ENCODE measurements at places on chromosomes 5 and 9. TPM values are rescaled to one million over a fixed set of nuclear protein-coding genes. Genes with fewer than 3 reads are reported as not detected.

GRCh38 chr5:121138495-121138907 lies 674.4 kb downstream of the PRR16 start:
- DNase-seq = no peak

DNA sequence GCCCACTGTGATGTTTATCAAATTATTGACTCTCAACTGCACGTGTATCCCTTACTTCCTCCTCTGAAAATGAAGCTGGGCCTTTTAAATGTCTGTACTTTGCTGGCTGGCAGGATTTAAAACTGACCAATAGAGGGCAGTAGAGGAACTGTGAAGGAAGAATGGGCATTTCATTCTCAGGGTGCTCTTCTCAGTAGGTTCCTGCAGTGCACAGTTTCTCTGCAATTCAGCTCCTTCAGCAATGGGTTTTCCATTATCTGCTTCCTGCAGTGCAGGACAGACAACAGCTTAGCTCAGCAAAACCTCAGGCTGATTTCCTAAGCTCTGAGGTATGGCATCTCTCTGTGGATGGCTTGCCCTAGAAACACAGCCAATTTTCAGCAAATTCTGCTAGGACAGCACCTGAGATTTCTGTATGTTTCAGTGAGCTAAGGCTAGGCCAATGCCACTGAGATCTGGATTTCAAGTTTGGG lies 298.4 kb upstream of the PRDM9 start:
- no peak for DNase-seq

GRCh38 chr9:35616681-35617459 lies 1.3 kb downstream of the CD72 start:
- peak; percentile 81 for DNase-seq

TMC1 gene
- total RNA-seq = not detected

- no peak for DNase-seq
Observed at GRCh38 chr5:76000582-76000981, 82.6 kb upstream of the SV2C start.

- DNase-seq = peak; percentile 71
Observed at GRCh38 chr5:148949841-148950470, 112.9 kb downstream of the SH3TC2 start.

DNA sequence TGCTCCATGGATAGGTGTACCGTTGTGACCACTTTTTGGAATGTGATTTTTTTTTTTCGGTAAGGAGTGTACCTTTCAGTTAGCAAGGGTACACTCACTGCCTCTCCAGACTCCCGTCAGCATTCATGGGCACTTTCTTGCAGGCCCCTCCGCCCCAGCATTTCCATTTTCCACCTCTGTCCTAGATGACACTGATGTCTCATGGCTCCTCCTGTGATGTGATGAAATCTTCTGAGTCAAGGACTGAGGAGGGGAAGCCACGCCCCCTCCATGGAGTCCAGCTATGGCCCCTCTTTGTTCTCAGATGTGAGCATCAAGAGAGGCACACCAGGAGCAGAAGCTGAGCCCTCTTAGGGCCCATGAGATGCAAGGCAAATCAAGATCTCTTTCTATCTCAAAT lies 61.8 kb downstream of the CTSL start:
- no peak for DNase-seq

GRCh38 chr5:50898966-50899365 lies 232.5 kb downstream of the PARP8 start:
- DNase-seq = no peak

DNA sequence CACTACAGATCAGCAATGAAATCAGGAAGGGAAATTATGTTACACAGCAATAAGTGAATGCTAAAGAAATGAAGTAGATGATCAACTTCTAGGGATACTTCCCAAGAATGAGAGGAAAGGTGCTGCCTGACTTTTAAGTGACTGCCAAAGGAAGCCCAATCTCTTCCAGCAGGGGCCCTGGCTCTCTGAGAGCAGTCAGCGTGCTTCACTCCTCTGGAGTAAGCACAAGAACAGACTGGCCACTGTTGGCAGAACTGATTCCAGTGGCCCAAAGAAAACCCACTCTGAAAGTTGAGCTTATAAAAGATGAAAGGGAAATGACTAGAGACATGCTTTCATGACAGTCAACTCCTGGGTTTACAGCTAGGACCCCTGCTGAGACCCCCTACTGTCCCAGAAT lies 41.8 kb downstream of the MTMR12 start:
- no peak for DNase-seq

DNA sequence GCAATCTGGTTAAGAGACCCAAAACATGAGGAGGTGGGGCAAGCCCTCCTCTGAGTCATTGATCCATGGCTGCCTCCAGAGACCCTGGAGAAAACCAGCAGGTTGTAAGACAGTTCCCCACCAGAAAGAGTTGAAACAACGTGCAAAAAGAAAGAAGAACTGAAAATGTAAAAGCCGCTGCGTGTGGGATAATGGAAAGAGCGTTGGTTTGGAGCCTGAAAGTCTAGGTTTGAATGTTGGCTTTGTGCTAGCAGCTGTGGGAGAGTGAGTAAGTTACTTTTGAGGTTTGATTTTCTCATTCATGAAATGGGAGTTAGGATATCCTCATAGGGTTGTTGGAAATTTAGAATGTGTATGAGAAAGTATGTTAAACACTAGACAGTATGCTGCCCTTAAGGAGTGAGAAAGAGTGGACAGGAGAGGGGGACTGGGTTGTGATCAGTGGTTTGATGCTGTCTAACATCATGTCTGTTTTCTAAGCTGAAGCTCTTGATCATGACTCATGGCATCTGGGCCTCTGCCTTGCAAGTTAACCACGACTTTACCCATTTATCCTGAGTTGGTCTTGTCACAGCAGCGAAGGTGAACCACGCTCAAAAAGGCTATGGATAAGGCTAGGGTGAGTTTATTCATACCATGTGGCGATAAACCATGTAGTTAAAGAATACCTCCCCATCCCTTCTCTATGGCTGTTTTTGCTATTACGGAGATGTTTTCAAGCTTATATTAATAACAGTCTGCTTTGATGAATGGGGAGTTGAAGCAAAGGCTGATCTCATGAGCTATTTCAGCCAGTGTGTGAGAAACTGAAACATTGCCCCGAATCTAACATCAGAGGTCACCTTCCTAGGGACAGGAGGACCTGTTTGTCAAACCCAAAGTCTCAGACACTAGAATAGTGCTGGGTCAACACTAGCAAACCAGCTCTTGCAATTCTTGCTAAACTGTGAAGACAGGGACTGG lies 41.3 kb downstream of the ZNF366 start:
- no peak for DNase-seq

NUTM2G gene
- not detected for total RNA-seq

GRCh38 chr9:119836036-119836435 lies 466.8 kb upstream of the BRINP1 start:
- no peak for DNase-seq

RAPGEF1 gene
- 156 TPM for total RNA-seq

DNA sequence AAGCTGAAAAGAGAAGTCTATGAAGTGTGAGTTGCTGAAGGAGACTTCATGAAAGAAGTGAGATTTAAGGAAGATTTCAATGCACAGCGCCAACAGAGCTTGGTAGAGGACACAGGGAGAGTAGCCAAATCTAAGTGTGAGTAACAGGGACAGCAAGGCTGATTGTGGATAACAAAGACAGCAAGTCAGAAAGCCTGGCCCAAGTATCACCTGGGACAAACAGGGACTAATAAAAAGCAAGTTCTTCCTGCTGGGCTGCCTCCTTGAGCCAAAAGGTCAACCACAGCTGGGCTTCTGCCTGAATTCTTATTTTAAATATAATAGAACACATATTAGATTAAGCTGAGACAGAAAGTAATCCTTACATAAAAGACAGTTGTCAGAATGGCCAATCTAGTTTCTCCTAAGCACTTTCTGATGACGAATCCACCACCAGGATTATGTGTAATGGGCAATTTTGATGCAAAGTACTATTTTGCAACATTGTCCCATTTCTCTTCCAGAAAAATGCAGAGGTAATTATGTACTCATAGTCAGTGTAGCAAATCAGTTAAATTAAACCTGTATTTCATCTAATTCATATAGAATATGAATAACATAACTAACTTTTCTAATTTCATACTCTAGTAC lies 73.8 kb downstream of the MAPKAP1 start:
- DNase-seq = no peak

GRCh38 chr5:174311531-174312269 lies 266.2 kb downstream of the NSG2 start:
- peak; percentile 86 for DNase-seq

GRCh38 chr9:91241909-91242308 lies 119.8 kb downstream of the AUH start:
- DNase-seq = no peak

DNA sequence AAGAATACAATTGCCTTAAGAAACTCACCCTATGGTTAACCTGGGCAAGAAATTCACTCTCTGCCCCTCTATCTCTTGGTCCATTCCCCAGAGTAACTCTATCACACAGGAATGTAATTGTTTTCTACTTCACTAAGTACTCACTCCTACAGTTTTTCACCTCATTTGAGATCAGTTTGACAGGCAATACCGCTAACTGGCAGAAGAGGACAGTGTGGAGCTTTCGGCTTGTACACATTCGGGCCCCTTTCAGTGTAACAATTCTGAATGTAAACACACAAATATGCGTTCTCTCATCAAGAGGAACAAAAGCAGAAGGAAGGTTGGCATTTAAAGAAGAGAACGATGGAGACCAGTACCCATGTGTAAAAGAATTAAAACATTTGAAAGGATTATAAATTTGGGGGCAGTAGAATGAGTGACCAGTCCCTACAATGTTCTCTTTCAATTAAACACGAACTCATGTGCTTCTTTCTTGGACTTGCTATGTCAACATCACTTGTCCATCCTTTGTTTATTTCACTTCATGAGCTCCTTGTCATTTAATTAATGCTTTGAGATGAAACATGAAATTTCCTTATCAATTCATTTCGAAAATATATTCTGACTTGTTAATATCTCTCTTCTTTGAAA lies 188.5 kb upstream of the GRAMD2B start:
- DNase-seq = no peak

PIP5KL1 gene
- total RNA-seq = not detected

CER1 gene
- not detected for total RNA-seq

DNA sequence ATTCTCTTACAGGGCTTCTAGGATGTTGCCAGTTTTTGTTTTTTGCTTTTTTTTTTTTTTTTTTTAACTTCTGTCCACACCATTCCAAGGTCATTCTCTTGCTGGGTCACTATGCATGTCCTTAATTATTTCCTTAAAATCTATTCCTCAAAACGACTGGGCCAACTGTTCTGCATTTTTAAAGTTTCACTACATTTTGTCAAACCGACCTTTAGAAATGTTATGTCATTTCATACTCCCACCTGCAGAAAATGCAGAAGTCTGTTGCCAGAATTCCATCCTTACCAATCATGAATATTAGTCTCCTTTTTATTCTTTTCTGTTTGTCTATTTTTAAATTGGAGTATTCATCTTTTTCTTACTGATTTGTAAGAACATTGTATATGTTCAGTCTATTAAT lies 295.5 kb downstream of the ZSWIM6 start:
- DNase-seq = no peak

KCNMB1 gene
- total RNA-seq = 0.47 TPM

DNA sequence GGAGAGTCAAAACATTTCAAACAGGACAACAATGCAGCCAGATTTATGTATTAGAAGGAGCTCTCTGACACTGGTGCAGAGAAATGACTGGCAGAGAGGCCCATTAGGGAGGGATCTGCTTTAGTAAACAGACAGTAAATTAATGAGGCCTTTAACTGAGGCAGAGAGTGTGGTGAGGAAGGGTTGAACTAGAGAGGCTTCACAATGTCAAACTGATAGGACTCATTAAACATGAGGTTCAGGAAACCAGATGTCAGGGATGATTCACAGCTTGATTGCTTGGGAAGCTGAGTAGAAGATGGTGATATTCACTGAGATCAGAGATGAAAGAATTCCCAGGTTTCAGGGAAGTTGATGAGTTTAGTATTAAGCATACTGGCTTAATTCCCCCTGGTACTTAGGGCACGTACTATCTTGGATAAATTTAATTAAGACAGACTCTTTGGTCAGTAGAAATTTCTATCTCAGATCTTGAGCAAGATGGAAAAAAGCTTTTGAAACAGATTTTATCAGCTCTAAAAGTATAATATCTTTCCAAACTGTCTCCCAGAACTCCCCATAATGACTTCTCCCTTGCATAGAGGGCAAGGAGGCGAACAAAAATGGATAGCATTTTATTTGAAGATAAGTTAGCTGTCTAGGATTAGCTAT lies 8.6 kb upstream of the MUSK start:
- DNase-seq = no peak

DNA sequence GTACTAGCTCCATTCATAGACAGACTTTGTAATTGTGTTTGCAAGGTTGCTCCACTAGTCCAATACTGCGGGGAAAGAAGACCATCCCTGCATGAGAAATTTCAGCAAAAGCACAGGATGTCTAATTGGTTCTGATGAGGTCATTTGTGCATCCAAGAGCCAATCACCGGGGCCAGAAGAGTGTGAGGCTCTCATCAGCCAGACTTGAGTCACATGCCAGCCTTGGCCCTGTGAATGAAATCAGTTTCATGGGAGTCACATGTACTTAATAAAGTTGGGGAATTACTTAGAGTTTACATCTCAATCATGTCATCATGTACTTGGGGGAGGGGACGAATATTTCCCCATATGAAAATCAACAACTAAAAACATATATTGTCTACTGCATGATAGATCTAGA lies 1236.0 kb downstream of the MAT2B start:
- no peak for DNase-seq

DNA sequence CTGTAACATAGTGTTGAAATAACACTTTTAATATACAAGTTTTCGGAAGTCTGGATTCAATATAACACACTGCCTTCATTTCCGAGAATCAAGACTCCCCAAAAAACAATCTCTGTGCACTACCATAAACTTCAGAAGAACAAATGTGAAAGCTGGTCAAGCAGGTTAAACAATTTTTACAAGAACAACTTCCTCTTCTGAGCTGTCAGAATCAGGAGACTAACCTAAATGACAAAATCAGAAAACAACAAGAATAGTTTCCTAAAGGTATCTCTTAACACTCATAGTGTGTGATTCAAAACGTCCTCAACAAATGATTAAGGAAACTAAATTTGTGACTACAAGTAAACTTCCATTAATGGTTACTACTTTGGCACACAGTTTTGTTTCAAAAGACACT lies 11.6 kb downstream of the C9orf72 start:
- no peak for DNase-seq

SEMA6A gene
- 6.4 TPM for total RNA-seq

BSPRY gene
- 0.37 TPM for total RNA-seq

DNA sequence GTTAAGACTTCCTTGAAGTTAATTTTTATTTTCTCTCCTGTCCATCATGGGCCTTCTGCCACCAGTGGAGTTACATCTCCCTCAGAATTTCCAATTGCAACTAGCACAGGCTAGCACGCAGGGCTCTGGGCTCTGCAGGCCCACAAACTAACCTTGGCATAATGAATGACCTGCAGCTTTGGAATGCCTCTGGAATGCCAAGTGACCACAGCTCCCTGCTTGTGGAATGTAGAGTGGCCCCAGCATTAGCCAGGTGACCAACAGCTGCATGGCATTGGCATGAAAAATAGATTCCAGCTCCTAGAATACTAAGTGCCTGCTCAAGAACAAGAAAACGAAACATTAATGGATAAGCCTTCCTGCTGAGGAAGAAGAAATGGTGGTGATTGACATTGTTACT lies 726.1 kb downstream of the BRINP1 start:
- DNase-seq = no peak

- no peak for DNase-seq
Observed at GRCh38 chr9:124725068-124725452, 46.1 kb downstream of the NR6A1 start.

- peak; percentile 51 for DNase-seq
Observed at GRCh38 chr5:173229966-173230689, 4.9 kb downstream of the NKX2-5 start.

Data from left ventricle myocardium superior (tissue), 1 donor.